Hematopoietic multipotent progenitor cell treated with erythropoietin and hydrocortisone succinate and interleukin-3 and kit ligand, for 6 days (in vitro differentiated cells): ENCODE measurements at places on chromosomes 3 and 15.

GRCh38 chr3:149990423-149990948 lies 19.8 kb upstream of the PFN2 start:
- no peak for DNase-seq

DNA sequence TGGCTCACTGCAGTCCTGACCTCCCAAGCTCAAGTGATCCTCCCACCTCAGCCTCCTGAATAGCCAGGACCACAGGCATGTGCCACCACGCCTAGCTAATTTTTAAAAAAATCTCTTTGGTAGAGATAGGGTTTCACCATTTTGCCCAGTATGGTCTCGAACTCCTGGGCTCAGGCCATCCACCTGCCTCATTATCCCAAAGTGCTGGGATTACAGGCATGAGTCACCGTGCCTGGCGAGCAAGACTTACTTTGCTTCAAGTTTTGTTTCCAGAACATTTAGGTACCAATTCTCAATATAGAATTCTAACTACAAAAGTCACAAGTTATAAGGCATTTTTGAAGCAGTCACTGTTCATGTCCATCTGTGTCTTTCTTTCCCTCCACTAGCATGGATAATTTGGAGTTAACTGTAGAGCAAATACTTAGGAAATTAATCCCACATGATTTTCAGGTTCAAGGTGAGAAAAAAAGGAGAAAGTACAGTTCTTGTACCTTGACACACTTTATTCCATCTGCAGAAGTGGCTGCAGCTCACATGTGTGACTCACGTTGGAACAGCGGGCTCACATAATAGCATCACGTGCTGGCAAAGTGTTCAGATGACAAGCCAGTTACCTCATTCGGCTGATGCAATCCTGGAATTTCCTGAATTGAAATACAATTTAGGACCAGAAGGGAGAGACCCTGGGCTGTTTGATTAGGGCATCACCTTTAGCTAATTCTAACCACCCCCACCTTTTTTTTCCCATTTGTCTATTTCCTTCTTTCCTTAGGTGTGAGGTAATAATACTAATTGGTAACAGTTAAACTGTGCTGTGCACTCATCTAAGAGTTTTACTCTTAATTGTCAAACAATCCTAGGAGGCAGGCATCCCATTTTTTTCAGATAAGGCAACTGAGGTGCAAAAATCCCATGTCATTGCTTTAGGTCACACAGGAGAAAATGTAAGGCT lies 46.9 kb upstream of the NEDD4 start:
- no peak for DNase-seq

GRCh38 chr3:143716731-143717130 lies 131.5 kb downstream of the SLC9A9 start:
- DNase-seq, result no peak

- no peak for DNase-seq
These were observed 697 bp upstream of the RAB5A start for GRCh38 chr3:19945969-19946831.

DNA sequence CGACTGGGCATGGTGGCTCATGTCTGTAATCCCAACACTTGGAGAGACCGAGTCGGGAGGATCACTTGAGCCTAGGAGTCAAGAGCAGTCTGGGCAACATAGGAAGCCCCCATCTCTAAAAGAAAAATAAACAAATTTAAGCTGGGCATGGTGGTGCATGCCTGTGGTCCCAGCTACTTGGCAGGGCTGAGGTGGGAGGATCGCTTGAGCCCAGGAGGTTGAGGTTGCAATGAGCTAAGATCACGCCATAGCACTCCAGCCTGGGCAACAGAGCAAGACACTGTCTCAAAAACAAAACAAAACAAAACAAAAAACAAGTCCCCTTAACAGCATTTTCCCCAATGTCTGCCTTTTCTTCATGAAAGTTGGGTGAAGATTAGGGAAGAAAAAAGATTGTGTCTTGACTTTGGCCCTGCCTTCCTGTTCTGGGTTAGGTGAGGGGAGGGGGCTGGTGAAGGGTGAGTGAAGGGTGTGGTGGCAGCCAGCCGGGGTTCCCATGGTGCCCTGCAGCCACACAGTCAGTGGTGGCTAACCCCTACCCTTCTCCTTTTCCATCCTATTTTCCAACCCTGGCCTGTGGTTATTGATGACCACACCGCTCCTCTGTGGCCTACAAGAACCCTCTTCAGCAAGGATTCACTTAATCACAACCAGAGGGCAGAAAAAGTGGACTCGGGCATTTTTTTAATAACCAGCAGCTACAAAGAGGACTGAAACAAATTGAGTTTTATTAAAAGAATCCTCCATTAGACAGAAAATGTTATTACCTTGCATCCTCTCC lies 28.4 kb upstream of the SMAD3 start:
- no peak for DNase-seq

DNA sequence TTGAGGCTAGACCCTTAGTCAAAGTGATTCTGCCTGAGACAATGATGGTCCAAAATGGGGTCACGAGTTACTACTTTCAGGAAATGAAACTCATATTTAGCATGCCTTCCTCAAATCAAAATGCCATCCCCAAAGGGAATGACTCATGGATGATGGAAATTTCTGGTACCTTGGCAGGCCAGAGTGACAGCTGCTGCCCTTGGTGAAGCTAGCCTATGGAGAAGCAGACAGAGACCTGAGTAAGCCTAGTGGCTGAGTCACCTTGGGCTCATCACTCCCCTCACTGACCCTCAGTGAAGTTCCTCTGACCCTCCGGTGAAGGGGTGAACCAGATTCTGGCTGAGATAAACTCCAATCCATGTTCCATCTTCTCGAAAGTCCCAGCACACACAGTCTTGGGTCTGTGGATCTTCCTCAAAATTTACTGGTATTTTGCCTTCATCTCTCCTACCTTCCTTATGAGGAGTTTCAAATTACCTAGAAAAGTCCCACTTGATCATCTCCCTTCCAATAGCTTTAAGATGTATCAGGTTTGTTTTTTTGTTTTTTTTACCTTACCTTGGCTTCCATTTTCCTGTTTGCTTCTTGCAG lies 54.5 kb upstream of the ABHD17C start:
- DNase-seq, result no peak

DNA sequence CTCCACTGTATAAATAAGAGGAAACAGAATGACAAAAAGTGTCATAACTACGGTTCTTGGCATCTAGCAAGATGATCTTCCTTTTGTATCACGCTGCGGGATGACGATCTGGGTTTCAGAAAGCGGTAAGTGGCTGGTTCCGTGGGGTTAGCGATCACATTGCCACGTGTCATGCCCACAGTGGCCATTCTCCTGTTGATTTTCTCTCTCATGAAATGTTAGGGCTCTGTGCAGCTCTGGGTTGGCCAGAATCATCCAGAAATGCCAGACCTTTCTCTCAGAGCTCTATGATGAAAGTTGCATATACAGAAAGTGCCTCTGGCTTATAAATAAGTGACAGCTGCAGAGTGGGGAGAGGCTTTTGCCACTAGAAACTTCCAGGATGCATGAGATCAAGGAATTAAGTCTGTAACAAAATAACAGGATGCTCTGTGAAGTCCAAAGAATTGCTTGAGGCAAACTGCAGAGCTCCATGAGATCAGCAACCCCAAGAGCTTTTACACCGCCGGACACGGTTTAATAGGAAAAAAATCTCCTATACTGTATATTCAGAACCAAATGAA lies 71.6 kb downstream of the ABTB1 start:
- DNase-seq, result no peak

GRCh38 chr15:39692356-39693327 lies 90.0 kb downstream of the FSIP1 start:
- DNase-seq, result no peak

- no peak for DNase-seq
These were observed 141.8 kb downstream of the FILIP1L start for GRCh38 chr3:99972380-99973104.
